NCI-H1436 (cell line): ENCODE measurements at places on chromosomes 1 and 21.

DNA sequence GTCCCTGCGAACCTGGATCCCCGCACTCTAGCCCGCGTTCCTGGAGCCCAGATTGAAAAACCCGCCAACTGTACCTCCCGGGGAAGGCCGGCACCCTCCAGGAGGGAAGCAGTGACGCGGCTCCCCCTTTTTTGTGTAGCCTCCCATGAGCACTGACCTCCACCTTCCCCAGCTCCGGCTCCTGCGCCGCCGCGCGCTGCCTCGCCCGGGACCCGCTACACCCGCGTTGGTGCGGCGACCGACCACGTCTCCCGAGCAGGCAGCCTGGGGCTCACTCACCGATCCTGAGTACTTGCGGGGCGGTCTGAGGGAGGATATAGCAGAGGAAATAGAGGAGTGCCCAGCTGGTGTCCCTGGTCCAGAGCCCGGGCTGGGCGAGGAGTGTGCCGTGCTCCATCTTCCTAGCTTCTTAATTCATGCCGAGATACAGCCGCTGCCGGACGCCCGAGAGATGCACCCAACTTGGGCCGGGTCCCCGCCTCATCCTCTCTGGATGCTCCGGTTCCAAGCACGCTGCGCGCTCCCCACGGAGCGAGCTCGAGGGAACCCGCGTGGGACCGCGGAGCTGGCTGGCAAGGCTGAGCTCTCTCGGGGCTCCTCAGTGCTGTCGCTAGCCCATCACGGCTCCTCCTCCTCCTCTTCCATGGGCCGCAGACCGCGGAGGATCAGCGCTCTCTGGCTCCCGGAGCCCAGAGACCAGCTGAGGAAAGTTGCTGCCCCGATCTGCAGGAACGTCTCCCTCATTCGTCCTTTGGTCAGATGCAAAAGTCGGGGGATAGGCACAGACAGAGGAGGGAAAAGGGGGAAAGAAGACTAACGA, 482 bp downstream of the GRIK1 start:
- DNase-seq, result no peak

DNA sequence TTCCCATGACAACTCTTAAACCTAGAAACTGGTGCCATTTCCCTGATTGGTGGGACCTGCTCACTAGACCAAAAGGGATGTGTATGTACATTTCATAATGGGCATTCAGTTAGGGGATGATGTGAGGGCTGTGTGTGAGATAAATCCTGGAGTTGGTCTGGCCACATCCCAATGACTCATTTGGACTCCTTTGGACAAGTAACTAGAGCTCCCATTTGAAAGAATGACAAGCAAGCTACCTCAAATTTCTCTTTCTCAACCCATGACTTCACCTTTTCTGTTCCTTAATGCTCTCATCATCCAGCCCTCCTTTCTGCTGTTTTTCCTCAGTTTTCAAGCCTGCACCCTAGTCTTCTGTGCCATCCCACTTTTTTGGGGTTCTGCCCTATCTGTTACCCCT, 27.9 kb downstream of the EBNA1BP2 start:
- no peak for DNase-seq

- DNase-seq, result no peak
These were observed 622 bp upstream of the TMPRSS2 start for GRCh38 chr21:41508415-41509144.

DNA sequence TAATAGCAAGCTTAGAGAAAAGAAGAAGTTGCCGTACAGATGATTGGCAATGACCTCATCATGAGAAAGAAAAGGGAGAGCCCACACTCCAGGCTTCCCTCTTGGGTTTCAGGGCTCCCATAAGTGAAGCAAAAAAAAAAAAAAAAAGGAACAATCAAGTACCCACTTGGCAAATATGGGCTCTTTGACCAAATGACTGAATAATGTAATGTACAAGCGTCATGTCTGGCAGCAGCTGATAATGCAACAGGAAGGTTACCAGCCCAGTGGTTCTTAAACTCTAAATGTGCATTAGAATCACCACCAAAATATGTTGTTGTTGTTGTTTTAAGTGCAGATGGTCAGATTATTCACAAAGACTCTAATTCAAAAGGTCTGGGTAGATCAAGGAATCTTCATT, 13.5 kb downstream of the TNFSF4 start:
- DNase-seq, result no peak

- no peak for DNase-seq
These were observed 12.3 kb downstream of the ARHGEF10L start for GRCh38 chr1:17551755-17552234.

GRCh38 chr1:230794431-230794830, 47.2 kb downstream of the CAPN9 start:
- no peak for DNase-seq

DNA sequence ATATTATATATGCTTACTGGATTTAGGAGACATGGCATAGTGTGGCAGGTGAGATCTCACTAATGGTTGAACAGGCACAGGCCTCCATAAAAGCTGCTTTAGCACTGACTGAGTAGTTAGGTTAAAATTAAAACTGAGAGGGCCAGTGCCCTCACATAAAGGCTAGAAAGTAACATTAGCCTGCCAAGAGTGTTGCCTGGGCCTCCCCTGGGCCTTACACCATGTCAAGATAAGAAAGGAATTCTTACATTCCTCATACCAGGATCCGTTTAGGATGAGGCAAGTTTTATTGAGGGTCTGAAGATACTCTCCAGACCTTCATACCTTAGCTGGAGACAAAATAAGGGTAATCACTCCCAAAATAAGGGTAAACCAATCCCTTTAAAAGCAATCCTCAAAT, 1011.8 kb downstream of the PLA2G4A start:
- DNase-seq, result no peak

DNA sequence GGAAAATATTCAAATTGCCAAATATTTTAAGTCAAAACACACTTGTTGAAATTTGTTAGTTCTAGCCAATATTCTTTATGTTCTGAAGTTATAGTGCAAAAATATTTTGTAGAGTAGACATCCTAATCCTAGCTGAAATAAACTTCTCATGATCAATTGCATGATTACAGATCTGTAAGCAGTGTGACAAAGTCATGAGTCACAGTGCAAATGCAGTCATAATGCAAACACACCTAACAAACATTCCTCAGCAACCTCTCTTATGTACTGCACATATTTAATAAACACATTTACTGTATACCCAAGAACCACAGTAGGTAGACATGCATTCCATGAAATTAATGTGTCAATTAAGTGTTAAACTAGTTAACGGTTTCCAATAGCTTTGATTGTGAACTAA, 1857.4 kb downstream of the NCAM2 start:
- no peak for DNase-seq

GRCh38 chr1:11914024-11914423, 12.2 kb downstream of the KIAA2013 start:
- no peak for DNase-seq

GRCh38 chr1:45815667-45816458, 12.5 kb downstream of the MAST2 start:
- DNase-seq, result no peak

DNA sequence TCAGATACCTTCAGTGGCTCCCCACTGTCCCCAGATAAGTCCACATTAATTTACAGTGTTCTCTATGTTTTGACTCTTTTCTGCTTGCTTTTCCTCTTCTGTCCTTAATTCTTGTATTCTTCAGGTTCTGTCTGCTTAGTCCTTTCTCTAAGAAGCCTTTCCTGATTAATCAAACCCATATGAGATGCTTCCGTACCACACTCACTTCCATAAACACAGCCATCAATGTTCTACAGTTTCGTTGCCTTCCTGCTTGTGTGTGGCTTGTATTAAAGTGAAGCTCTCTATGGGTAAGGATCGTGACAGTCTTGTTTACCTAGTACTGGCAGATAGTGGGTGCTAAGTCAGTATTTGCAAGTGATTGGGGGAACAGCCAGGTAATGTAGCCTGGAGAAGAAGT, 75.9 kb downstream of the PRDM2 start:
- no peak for DNase-seq

DNA sequence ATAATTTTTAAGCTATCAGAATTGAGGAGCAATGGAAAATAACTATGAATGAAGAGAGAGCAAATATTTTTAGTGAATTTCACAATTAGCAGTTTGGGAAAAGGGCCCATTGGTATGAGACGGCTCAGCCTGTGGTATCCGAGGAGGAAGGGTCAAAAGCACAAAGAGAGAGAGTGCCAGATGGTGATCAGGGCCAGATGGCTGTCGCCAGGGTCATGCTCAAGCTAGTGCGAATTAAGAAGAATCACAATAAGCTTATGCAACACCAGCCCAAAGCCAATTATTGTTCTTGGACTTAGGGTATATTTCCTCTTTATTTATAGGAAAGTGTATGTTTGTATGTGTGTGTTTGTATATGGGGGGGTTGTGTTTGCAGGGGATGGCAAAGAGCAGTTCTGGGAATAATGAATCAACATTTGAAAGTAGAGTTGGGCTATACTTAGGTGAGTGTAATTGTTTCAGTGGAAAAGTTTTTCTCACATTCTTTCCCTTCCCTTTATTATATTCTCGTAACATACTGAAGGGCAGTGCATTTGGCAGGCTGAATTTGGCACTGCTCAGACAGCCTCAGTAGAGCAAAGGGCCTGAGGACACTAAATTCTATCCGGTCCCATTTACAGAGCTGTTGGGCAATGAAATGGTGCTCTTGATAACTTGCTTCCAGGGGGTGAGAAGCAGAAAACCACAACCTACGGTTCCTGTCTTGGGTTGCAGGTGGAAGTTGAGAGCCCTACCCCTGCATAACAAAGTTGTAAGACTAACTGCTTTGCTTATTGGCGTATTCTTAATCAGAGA, 19.5 kb upstream of the DDR2 start:
- no peak for DNase-seq

DNA sequence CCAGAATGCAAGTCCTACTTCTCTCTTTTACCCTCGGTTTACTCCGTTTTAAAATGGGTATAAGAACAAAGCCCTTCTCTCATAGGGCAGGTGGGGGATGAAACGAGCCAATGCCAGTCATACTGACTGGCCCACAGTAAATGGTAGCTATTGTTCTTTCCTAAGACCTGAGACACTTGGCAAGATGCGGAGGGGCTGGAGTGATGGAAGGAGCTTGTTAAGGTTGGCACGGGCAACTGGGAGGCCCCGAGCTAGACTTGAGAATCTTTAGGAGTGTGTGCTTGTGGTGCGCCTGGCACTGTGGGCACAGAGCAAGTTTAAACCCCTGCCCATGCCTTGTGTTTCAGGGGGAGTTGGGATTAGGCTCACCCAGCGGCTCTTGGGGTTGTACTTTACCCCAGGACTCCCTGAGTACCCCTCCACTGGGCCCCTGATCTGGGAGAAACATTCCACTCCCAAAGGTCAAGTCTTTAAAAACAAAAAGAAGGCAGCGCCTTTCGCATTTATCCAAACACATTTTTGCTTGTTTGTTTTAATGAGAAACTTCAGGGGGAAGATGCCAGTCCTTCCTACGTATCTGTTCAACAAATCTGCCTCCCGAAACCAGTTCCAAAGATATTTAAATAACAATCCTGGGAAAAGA, 240.6 kb upstream of the TMEM51 start:
- DNase-seq, result no peak

- DNase-seq, result no peak
These were observed 102.9 kb downstream of the FASLG start for GRCh38 chr1:172761581-172762486.

GRCh38 chr1:231357831-231358354, 19.8 kb downstream of the SPRTN start:
- peak; percentile 60 for DNase-seq

DNA sequence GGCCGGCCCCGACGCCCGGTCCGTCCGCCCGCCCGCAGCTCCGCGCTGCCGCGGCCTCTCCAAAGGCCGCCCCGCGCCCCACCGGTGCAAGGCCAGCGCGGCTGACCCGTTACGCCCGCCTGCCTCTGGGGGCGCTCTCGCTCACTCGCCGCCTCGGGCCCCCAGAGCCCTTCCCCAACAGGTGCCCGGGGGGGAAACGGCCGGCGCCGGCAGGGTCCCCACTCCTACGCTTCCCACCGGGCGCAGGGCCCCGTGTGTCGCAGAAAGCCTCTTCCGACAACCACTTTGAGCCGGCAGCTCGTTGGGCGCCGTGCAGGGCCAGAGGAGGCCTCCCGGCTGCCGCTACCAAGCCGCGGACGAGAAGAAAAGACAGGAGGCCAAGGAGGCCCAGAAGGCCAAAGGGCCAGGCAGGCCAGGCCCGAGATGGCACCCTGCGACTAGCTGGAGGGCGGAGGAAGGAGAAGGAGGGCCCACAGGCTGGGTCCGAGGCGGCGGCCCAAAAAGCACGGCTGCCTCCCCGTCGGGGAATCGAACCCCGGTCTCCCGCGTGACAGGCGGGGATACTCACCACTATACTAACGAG, 64.9 kb upstream of the FCGR2A start:
- DNase-seq, result no peak

- DNase-seq, result no peak
These were observed 50.4 kb downstream of the CD34 start for GRCh38 chr1:207860531-207860930.

DNA sequence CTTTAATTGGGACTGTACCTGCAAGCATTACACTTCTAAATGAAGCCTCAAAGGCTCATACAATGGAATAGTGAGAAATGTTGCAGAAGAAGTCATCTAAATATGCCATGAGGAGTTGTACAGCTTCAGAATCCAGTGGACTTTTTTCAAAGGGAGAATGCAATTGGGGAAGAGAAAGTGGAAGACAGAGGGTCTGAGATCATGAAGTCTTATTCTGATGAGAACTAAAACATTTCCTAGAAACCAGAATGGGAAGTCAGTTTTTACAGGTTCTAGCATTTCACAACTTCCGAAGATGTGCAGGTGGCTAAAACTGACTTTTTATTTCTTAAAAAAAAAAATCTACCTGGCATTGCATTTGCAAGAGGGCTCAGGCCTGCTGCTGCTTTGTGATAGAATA, 424.4 kb upstream of the RUNX1 start:
- DNase-seq, result no peak

DNA sequence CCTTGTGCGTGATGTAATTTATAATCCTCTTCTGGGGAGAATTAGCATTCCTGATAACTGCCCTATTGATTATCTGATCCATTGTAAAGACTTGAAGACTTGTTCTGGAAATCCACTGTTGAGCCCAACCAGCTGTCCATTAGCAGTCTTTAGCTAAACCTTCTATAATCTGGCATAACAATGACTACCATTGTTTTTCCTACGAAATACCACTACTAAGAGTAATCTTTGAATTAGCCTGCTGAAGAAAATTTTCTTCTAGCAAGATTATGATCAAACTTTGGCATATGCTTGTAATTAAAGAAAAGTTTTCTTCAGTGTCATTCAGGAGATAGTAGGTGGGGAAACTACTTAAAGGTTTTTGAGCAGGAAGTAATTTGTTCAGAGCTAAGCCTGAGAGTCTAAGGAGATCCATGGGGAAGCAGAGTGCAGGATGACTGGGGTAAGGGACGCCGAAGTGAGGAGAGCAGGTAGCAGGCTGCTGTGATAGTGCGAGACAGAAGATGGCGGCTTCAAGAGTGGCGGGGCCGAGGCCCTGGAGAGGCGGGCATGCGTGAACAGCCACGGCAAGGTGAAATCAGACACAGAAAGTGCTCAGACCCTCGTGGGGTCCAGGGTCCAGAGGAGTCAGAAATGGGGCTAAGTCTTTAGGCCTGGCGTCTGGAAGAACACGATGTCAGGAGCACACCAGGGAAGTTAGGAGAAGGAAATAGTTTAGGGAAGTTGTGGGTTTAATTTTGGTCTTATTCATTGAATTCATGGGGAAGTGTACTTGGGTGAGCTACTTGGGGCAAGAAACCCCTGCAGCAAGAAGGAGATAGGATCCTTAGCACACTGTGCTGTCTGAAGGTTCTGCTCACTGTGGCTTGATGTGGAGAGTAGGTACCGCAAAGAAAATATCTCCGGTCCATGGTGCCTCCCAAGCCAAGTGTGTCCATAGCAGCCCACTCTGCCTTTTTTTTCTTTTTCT, 112.6 kb upstream of the ADAR start:
- DNase-seq, result no peak

GRCh38 chr1:149849947-149850360, 49.4 kb upstream of the BOLA1 start:
- no peak for DNase-seq

GRCh38 chr1:243974451-243975292, 76.4 kb upstream of the ZBTB18 start:
- DNase-seq, result peak; percentile 93
